ENCODE measurements at places on chromosomes 3 and 15. TPM values are rescaled to one million over a fixed set of nuclear protein-coding genes. Genes with fewer than 3 reads are reported as not detected.

- peaks cover 7% of the 10 kb centered on the region for H3K4me1 ChIP-seq
- no peaks in the 10 kb centered on the region for H3K36me3 ChIP-seq
- no peak overlapping the region for H3K27ac ChIP-seq
- no peak for DNase-seq
- no peak overlapping the region for H3K4me3 ChIP-seq
Observed at GRCh38 chr3:33860373-33861050, 62.1 kb downstream of the PDCD6IP start.

DNA sequence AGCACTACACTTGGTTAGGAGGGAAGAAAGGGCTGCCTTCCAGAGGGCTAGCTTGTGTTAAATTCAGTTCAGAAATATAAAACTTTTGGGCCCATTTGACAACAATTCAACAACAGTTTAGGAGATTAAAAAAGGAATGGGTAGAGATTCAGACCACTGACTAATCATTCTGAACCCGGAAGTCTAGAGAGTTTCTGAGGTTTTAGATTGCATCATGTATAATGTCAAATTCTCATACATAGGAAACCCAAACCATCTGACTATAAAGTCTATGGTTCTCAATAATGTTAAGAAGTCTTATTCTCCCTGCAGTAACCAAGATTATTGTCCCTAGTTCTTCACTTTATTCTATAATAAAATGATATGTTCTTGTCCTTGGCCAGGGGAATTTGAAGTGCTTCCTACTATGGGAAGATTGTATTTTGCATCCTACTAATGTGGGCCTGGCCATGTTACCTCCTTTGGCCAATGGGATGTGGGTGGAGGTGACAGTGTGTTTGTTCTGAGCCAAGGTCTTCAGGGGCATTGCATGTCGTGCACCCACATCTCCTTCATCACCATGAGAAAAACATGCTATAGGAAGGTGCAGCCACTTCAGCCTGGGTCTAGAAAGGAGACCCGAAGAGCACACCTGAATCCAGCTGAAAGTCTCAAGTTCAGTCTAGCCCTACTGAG lies 66.4 kb upstream of the CCNL1 start:
- no peak overlapping the region for H3K4me3 ChIP-seq
- H3K4me1 ChIP-seq: no peaks in the 10 kb centered on the region
- no peaks in the 10 kb centered on the region for H3K27me3 ChIP-seq
- no peak overlapping the region for H3K27ac ChIP-seq
- DNase-seq: no peak

DNA sequence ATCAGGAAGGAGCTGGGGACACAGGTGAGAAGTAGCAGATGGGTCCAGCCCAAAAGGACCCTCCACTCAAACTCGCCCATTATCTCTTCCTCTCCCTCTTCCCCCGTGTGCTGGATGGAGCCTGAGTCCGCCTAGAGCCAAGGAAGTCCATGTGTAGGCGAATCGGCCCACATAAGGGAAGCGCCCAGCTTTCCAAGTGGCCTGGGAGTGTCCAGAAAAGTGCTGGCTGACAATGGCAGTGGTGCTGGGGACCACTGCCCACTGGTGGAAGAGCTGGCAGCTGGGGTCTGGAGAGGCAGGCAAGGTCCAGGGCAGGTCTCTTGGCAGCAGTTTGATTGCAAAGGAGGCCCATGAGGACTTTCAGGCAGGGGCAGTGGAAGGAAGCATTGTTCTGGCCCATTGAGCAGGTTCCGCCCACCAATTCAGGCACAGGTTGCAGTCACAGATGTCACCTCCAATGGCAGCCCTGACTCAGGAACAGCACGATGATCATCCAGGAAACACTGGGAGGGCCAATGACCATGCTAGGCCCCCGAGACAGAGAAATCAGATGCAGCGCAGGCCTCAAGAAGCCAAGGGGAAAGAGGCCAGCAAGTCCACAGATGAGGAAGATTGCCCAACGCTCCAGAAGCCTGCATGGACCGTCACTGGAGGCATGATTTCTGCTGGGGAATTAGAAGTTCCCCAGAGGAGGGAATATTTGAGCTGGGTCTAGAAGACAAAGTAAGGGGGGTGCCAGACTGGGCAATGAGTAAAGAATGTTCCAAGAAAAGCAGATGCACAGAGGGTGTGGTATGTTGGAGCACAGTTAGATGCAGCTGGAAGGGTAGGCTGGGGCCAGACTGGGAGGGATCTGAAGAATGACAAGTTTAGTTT lies 3.0 kb downstream of the MFGE8 start:
- H3K4me1 ChIP-seq: peaks cover 19% of the 10 kb centered on the region
- DNase-seq: no peak
- H3K27ac ChIP-seq: no peak overlapping the region
- no peaks in the 10 kb centered on the region for H3K36me3 ChIP-seq
- no peaks in the 10 kb centered on the region for H3K27me3 ChIP-seq

- no peak overlapping the region for H3K4me3 ChIP-seq
- H3K27ac ChIP-seq: no peak overlapping the region
- no peak for DNase-seq
- H3K4me1 ChIP-seq: no peaks in the 10 kb centered on the region
- H3K36me3 ChIP-seq: peaks cover 15% of the 10 kb centered on the region
Observed at GRCh38 chr3:11825301-11825700, 21.4 kb downstream of the TAMM41 start.

- H3K4me1 ChIP-seq: peaks cover 16% of the 10 kb centered on the region
- 0 out of 2 replicates have a peak overlapping the region, but pooled peaks have one; percentile 0 for H3K4me3 ChIP-seq
- DNase-seq: peak; percentile 76
- no peaks in the 10 kb centered on the region for H3K36me3 ChIP-seq
- peak overlapping the region; percentile 38 for H3K27ac ChIP-seq
Observed at GRCh38 chr3:187403768-187404288, 35.6 kb downstream of the RTP4 start.

GRCh38 chr3:52245322-52246263 lies at the start of gene PPM1M:
PPM1M (plus strand) TSS chr3:52245759; CDS start chr3:52245825, 66 bp downstream.
- no peaks in the 10 kb centered on the region for H3K27me3 ChIP-seq
- peaks cover 12% of the 10 kb centered on the region for H3K36me3 ChIP-seq
- H3K4me1 ChIP-seq: peaks cover 26% of the 10 kb centered on the region
- no peak for DNase-seq
- H3K4me3 ChIP-seq: peak within 1 kb of the TSS; percentile 37

The CASR gene
- not detected for total RNA-seq

The LRRK1 gene
- total RNA-seq: 21.6 TPM

The GP5 gene
- 0.15 TPM for total RNA-seq

The LARP6 gene
- total RNA-seq: 35.9 TPM

The INSYN1 gene
- 2.0 TPM for total RNA-seq

The ZNF662 gene
- total RNA-seq: not detected

The PLSCR4 gene
- 4.1 TPM for total RNA-seq
